ENCODE measurements at places on chromosomes 2 and 18.
A peak's percentile ranks its signal among the peaks of the same experiment; 100 is the strongest.

- no peak for DNase-seq
These were observed 91.6 kb upstream of the TANK start for GRCh38 chr2:161068670-161069069.

DNA sequence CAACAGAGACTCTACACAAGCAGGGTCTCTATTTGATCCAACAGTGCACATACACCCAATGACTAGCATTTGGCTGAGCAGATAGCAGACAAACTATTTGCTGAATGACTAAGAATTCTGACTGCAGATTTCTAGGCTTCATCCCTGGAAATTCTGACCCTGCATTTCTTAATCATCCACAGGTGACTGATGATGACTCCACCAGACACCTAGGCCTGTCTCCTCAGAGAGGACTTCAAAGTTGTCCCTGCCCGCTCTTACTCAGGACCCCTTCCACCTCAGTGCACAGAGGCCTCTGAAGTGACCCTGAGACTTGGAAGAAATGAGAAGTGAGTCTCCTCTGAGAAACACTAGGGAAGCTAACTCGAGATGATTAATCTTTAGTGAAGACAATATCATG lies 51.3 kb downstream of the SEPTIN10 start:
- DNase-seq = no peak

- no peak for DNase-seq
These were observed 18.9 kb downstream of the TTR start for GRCh38 chr18:31610286-31611205.

DNA sequence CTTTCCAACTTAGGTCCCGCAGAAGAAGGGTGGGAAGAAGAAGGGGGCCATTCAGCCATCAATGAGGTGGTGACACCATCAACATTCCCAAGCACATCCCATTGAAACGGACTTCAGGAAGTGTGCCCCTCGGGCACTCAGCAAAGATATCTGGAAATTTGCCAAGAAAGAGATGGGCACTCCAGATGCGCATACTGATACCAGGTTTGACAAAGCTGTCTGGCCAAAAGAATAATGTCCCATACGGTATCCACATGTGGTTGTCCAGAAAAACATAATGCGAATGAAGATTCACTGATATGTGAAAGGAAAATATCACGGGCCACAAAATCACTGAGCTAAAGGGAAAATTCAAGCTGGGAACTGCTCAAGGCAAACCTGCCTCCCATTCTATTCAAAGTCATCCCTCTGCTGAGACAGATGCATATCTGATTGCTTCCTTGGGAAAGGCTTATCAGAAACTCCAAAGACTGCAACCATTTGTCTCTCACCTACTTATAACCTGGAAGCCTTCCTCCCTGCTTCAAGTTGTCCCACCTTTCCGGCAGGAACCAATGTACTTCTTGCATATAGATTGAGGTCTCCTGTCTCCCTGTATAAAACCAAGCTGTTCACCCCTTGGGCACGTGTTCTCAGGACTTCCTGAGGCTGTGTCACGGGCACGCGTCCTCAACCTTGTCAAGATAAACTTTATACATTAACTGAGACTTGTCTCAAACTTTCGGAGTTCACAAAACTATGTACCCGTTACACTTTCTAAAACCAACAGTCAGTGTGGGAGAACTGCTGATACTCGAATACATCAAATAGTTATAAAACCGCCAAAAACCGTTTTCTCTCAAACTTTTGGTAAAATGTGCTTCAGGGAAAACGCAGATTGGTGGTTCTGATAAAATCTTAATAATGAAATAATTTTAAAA lies 1.3 kb upstream of the PDK1 start:
- no peak for DNase-seq

DNA sequence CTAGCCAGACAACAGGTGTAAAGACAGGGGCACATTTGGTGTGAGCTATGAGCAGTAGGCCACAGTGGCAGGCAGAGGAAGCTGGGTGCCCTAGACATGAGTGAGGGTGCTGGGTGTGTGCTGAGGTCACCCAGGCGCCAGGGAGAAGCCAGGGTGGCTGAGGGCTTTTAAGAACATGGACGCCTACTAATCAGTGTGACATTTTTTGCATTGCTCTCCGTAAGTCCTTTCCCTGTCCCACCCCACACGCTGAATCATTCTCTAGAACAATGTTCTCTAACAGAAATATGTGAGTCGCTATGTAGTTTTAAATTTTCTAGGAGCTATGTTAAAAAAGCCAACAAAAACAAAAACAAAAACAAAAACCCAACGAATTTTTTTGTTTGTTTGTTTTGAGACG lies 204.5 kb upstream of the REV1 start:
- DNase-seq = no peak

GRCh38 chr18:79511671-79512301 lies 116.1 kb downstream of the NFATC1 start:
- no peak for DNase-seq

- no peak for DNase-seq
These were observed 111.3 kb downstream of the CPS1 start for GRCh38 chr2:210667711-210668110.

GRCh38 chr2:10279946-10280463 lies 22.7 kb upstream of the HPCAL1 start:
- DNase-seq = no peak

DNA sequence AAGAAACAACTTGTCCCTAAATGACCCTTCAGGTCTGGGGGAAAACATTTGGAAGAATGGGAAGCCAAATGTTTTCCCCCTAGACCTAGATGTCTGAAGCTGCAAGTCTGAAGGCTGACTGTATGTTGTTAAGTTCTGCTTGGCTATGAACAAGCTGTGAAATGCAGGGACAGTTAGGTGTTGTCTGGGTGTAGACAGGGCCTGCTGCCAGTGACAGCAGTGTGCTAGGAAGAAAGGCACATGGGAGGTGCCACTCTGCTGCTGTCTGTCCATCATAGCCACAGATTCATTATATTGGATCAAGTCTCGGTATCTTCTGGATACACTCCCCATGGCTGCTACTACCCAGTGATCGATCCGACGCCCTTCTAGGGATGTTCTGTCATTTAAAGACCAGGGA lies 265.9 kb upstream of the PXDN start:
- no peak for DNase-seq

- peak; percentile 60 for DNase-seq
These were observed 214.6 kb upstream of the DTNA start for GRCh38 chr18:34495506-34495905.

- DNase-seq = no peak
These were observed 5.3 kb downstream of the BCL2 start for GRCh38 chr18:63314062-63314790.

DNA sequence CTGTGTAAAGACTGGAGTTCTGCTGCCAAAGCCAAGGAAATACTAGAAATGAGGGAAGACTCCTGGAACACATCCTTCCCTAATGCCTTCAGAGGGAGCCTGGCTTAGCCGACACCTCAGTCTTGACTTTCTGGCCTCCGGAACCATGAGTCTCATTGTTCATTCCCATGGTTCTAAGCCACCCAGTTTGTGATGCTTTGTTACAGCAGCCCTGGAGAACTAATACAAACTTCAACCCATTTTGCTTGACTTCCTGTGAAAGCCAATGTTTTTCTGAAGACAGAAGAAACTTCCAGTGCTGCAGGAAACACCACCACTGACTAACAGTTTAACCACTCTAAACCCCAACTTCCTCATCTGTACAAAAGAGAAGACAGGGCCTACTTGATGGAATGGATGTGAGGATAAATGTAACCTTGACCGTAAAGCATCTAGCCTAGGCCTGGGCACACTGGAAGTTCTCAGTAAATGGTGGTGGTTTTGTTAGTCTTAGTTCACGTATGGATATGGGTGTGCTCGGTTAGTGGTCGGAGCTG lies 85.9 kb upstream of the RFX8 start:
- peak; percentile 50 for DNase-seq

GRCh38 chr2:71800851-71801250 lies 346.8 kb downstream of the CYP26B1 start:
- no peak for DNase-seq

DNA sequence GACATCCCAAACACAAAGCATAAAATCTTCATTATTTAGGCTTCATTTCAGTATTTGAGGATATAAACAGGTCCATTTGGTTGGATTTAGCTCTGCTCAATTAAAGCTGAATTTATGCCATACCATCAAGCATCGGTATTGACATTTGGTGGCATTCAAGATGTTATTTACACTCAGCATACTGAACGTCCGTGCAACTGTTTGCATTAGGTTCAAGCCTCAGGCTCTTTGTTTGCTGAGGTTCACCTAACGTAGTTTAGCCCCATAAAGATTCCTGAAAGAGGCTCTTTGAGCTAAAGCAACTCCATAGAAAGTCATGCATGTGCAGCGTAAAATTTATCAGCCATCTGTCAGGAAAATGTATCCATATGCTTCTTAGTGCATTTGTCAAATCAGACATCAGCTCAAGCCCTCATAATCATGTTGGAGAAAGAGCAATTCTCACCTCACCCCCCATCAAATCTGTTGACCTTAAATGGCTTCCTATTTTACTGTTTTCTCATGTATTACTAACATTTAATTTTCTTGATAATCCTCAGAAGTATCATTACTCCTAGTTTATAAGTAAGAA lies 366.9 kb downstream of the EPHA4 start:
- no peak for DNase-seq

GRCh38 chr2:197952540-197953202 lies 148.3 kb downstream of the PLCL1 start:
- DNase-seq = peak; percentile 72

GRCh38 chr2:73919596-73920228 lies 7.0 kb upstream of the DGUOK start:
- no peak for DNase-seq

- peak; percentile 86 for DNase-seq
These were observed 3.0 kb upstream of the CEP68 start for GRCh38 chr2:65053199-65053598.

GRCh38 chr2:223908304-223908998 lies 36.7 kb downstream of the WDFY1 start:
- DNase-seq = no peak

GRCh38 chr2:25845843-25846505 lies 32.3 kb downstream of the ASXL2 start:
- no peak for DNase-seq

DNA sequence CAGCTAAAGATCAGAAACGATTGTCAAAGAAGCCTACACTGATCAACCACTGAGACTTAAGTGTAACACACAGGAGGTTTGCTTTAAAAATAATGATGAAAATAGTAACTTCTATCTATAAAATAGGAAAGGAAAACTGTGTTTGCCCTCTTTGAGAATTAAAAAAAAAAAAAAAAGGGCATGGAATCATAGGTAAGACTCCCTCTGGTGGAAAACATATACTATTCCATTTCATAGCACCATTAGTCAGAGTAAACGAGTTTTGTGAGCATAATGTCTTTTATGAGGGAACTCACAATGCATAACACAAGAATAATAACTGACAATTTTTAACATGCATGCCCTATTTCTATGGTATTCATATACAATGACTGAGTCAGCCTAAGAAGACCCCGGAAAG lies 36.3 kb downstream of the SLC35F5 start:
- peak; percentile 14 for DNase-seq

GRCh38 chr2:167697194-167697593 lies 550.2 kb downstream of the STK39 start:
- DNase-seq = no peak

GRCh38 chr18:986051-986450 lies 81.4 kb downstream of the ADCYAP1 start:
- no peak for DNase-seq

DNA sequence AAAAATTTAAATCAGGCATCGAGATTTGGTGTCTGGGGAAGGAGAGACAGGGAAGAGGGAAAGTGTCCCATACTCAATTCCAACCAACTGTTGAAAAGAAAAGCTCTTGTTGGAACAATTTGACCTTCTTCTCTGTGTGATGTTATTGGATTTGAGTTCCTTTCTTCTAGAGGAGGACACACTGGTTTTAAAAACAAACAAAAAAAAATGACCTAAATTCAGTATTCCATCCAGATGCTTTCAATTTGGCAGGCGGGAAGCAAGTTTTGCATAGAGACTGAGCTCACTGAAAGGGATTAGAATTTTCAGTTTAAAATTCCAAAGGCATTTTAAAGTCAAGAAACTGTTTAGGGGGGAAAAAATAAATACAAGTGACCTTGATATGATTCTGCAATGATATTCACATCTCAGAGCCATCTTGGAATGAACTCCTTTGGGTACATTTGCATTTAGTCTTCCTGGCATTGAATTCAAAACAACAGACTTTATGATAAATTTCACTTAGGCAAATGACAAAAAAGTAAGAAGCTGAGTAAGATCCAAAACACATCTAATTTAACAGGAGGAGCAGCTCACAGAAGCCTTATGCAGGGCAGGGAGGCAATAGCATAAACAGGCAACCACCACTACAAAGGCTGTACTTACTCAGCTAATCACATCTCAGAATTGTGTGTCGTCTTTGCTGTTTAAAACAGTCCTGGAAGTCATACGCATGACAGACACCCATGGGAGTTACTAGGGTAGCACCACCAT lies 126.8 kb downstream of the CDH20 start:
- no peak for DNase-seq

DNA sequence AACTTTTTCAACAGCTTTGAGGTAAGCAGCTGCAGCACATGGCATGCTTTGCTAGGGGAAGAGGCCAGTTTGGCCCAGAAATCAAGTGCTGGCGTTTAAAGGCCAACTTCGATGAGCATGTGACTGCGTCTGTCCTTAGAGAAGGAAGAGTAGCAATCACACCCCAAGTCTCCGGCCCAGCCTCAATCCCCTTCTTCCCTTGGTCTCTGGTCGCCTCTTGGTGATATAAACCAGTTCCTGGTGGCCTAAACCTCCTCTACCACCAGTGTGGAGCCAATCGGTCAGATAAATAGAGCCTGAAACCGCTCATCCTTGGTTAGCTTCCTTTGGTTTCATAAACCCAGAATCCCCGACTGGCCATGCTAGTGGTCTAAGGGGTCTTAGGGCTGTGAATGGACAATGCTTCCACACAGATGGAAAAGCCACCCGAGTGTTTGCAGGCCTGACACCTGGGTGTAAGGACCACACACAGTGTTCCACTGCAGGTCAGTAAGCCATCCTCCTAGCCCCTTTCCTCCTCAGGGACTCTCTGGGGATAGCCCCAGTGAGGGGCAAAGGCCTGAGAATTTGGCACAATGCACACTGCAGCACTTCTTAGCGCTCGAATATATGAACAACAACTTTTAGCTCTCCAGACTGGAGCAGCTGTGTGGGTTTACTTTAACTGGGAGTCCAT lies 23.0 kb upstream of the COX7A2L start:
- DNase-seq = no peak

DNA sequence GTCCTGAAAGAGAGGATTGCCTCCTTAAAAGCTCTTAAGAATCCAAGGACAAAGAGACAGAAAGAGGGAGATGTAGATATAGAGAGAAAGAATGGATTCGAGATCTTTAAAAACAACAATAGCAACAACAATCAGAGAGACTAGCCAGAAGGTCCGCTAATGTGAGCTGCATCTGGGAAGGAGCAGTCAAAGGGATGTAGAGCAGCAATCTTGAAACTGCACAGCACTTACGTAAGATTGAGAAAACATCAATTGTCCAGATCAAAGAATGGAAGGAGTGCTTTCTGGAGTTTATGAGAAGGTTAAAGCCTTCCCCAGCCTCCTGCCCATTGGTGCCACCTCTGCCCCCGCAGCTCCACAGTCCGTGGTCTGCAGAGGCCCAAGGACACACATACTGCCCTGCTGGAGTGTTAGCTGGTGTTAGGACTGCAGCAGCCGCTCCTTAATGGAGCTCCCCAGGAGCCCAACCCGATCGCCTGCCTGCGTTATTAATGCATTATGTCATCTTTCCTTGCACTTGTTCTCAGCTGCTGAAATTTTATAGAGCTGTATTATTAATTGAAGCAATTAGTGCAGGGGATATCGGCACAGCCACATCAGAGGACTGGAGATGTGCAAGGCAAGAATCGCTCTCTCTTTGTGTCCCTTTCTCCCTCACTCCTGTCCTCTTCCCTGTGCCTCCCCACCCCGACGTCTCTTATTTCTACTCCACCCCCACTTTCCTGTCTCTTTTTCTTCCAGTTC lies 94.2 kb upstream of the STPG4 start:
- no peak for DNase-seq

Data from inflammatory macrophage (primary cell).